CD8-positive, alpha-beta memory T cell (primary cell): ENCODE measurements at places on chromosomes 3 and 15.

DNA sequence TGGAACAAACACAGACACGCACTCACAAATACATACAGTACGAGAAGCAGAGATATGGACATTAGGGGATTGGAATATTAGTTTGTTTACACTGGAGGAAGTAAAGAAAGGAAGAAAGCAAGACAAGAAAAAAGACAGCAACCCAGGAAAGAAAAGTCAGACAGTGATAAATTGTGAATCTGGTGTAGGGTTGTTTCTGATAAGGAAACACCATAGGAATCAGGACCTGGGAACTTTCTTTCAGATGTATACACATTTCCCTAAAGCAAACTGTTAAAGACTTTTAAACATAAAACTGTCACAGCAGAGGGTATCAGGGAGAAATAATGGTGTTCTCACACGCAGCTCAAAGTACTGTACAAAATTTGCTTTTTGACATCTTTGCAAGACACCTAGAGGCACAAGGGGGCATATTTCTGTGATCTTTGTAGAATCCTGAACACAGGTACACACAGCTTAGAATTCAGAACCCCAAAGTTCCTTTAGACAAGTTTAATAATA lies 153.7 kb downstream of the TUSC7 start:
- no peak for DNase-seq

GRCh38 chr3:51751287-51751686 lies 27.8 kb downstream of the IQCF6 start:
- DNase-seq, result no peak

DNA sequence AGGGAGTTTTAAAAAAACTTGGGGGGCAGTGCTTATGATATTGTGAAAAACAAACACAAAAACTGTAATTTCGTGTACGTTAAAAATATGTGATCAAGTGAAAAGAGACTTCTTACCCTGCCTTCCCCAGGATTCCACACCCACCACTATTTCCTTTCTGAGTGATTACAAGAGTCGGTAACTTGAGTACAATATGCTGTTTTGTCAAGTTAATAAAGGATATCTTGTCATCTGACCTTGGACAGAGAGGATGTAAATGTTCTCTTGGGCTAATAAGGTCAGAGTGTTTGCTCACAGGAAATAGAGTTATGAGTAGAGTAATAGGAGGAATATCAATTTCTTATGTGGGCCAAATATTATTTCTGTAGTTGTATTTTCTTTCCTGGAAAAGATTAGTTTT lies 68.1 kb downstream of the NOX5 start:
- DNase-seq, result no peak

DNA sequence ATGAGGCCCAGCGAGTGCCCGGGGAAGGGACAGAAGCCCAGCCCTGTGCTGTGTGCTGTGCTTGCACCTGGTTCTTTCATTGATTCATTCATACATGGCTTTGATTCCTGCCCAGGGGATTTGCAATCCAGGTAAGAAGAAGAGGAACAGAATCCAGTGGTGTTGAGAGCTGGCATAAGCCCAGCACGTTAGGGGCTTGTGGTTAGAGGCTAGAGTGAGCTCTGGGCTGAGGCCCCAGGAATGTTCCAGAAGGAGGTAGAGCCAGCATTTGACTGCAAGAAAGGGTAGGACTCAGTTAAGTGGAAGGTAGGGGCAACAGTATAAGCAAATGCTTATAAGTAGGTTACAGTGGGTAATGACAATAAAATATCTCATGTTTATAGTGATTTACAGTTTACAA lies 2.3 kb downstream of the VWA5B2 start:
- no peak for DNase-seq

- DNase-seq, result no peak
These were observed 23.3 kb upstream of the LIMD1 start for GRCh38 chr3:45571216-45571615.

GRCh38 chr3:170499562-170500156 lies 81.0 kb downstream of the CLDN11 start:
- no peak for DNase-seq

- DNase-seq, result no peak
These were observed 22.3 kb downstream of the HACL1 start for GRCh38 chr3:15579051-15579450.

GRCh38 chr3:182092662-182093262 lies 381.0 kb downstream of the SOX2 start:
- no peak for DNase-seq

DNA sequence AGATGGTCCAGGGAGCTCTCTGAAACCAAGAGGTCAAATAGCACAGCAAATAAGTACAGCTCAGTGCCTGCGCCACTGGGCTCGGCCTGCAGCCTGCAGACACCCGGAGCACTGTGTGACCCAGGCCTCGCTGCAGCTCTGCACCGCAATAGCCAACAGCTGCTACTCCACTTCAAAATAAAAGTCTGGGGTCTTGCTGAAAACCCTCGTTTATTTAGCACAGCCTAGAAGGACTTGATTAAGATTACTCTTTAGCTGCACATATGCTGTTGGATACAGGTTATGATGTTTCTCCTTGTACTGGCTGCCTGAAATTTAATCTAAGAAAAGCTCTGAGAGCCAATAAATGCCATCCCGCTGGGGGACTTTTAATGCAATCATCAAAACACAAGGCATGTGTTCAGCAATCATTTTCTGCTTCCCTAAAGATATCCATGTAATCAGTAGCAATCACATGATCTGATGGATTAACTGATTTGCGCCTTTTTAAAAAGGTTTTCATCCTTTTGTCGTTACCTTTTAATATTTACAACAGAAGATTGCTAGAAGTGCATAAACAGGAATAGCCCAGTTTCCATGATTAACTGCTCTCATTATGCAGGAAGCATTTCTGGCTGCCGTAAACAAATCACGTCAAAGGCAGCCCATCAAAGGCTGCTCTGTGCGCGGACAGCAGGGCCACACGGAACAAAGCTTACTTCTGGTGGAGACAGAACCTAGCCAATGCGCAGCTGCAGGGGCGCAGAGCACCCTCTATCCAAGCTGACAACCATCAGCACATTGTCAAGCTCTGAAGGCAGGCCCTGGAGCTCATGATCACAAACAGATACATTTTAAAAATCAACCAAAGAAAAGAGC lies 58.8 kb downstream of the CLASP2 start:
- no peak for DNase-seq

DNA sequence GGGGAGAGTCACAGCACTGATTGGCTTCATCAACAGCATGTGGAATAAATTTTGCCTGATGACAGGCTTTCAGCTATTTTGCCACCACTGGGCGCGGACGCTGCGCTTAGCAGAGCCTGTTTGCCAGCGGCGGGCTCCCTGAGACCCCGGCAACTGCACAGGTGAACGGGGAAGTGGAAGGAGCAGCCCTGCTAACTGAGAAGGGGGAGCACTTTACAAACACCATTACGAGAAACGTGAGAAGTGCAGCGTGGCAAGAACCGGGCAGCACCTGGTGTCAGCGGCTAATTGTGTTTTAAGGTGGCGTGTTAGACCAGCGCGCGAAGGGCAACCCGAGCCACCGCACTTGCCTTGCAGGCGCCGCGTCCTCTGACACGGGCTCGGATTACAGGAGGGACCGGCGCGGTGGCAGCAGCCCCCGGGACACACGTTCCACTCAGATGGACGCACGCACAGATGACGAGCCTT lies 307.8 kb upstream of the ARRDC4 start:
- DNase-seq, result no peak

DNA sequence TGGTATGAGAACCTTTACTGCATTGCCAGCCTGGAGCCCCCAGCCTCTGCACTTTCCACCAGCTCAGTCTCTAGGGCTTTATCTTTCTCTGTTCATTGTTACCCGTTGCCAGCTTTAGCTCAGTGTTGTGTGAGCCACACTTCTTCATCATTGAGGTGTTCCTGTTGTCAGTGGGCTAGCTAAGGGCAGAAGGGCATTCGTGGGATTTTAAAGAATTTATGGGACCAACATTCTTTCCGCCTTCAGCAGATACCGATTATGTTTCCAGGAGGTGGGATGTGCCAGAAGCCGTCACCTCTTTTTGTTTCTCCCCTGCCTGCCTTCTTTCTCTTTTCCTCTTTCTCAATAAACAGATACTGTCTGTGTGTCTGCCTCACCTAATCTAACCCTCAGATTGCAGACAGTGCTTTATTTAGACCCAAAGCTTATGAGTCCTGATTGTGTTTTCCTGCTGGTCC lies 64.5 kb downstream of the PGPEP1L start:
- no peak for DNase-seq

DNA sequence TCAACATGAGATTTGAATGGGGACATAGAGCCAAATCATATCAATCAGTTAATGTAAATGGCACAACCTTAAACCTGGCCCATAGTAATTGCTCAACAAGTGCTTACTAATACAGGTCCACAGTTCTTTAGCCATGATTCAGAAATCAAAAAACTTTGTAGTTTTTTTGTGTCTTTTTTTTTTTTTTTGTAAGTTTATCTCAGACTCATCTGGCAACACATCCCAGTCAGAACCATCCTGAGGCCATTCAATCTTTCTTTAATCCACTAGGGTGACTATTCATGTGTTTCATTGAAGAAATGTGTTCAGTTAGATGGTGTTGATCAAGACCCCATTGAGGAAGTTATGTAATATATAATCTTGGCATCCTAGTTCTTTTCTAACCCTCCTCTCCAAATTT lies 65.4 kb downstream of the ABI3BP start:
- DNase-seq, result no peak

DNA sequence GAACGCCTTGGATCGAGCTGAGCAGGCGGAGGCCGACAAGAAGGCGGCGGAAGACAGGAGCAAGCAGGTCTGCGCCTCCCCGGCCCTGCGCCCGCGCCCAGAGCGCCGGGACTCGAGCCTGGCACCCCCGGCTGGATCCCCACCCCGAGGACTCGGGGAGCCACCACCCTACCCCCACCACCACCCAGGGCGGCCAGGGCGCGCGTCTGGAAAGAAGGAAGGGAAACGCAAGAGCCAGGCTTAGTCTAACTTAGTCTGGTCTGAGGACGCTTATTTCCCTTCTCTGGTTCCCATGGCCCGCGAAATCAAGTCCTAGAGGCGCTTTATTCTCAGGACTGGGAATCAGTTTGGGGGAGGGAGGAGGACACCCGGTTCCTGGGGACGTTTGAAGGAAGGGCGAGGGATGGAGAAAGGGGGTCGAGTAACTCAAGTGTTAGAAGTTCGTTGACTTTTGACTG lies 359 bp downstream of the TPM1 start:
- no peak for DNase-seq

- DNase-seq, result no peak
These were observed 44.5 kb downstream of the PCSK6 start for GRCh38 chr15:101444807-101445508.

GRCh38 chr15:26805470-26805869 lies 32.6 kb upstream of the GABRB3 start:
- DNase-seq, result no peak

DNA sequence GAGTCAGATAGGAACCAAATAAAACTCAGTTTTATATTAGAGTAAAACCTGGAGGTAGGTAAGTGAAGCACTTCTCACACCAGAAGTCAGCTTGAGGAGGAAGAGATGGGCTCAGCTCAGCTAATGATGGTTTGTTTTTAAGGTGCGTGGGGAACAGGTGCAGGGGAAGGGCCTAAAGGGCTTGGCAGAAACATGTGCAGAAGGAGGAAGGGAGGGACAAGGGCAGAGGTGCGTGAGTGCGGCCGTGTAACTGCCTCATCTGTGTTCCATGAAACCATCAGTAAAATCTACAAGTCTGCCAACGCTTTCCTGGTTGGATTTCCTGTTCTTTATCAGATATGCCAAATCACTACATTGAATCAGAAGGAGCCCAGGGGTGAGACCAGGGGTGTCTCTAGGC lies 19.9 kb downstream of the FYCO1 start:
- no peak for DNase-seq

DNA sequence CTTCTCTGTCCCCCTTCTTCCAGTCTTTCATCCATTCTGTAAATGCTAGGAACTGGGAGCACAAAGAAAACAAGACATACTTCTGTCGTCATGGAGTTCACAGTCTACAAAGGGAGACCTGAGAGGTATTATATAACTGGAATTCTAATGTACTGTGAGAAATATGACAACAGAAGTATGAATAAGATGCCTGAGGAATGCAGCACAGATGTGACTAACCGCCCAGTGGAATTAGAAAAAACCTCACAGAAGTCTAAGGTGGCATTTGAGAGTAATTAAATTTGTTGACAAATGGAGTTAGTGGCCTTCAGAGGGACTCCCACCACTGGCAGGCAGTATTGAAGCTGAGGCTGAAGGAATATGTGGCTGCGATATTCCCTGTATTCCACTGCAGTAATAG lies 168.5 kb upstream of the FAM3D start:
- no peak for DNase-seq

DNA sequence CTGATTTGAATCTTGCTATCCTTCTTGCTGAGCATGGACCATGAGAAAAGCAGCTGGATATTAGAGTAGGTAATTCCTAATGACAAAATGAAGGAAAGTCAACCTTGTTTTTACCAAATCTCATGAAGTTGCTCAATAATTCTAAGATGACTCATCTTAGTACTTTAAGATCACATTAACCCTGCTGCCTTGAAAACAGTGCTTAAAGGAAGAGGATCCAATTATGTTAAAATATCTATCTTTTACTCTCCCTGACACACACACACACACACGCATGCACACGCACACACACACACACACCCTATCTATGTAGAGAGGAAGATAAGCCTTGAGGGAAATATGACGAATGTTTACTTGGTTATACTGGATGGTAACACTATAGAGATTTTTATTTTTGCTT lies 16.0 kb upstream of the MYO1E start:
- DNase-seq, result no peak

DNA sequence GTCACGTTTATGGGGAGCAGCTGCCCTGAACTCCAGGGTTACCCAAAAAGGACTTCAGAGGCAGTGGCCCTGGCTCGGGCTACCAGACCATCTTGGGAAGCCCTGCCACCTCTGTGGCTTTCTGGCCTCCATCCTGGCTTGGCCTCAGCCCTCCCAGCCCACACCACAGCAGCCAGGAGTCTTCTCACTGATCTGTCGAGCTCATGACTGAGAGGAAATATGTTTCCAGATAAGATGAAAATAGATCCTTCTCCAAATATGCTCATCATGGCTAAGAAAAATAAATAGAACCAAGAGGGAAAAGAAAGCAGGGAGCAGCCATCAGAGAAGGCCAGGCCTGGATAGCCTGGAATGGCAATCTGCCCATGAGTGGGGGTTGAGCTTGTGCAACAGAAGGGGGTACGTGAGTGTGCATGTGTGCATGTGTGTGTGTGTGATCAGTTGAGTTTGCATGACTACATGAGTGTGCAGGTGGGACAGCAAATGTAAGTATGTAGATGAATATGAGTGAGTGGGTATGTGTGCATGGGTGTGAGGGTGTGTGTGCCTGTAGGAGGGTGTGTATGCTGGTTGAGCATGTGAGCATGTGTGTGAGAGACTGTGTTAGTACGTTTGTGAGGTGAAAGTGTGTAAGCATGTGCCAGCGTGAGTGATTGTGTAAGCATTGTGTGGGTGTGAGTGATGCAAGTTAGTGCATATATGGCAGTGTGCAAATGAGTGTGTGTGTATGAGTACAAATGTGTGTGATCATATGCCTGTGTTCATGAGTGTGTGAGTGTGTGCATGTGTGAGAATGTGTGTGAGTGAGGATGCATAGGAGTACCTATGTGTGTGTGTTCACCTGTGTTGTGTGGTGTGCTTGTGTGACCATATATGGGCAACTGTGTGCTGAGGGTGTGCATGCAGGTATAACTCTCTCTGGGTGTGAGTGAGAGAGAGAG lies 9.9 kb upstream of the RFT1 start:
- no peak for DNase-seq

GRCh38 chr3:176447369-176447768 lies 749.9 kb downstream of the TBL1XR1 start:
- DNase-seq, result no peak
